ENCODE measurements at places on chromosomes 3 and 15.

DNA sequence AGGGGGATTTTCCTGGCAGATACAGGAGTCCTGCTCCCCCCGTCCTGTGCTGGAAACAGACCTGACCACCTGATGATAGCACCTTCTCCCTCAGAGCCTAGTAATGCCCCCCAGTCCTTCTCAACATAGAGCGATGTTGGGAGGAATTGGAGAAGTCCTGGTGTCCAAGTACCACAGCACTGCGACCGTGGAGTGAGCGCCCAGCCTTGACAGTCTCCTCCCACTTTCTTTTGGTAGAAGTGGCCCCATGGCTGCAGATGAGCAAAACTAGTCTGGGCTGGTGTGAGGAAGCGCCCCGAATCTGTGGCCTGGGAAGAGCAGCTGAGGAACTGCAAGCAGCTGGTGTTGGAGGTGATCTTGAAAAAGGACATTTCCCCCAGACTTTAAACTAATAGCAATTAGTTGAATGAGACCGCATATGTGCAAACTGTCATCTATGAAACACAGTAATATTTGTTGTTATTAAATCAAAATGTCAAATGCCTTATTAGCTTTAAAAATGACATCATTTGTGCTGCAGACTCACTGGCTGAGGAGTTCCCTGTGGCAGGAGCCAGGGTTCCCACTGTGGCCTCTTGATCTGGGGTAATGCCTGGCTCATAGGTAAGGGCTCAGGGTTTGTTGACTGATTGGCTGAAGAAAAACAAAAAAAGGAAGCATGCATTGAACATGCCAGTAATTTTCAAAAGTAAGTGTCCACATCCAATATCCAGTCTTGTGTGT is 121.8 kb downstream of the CACNA2D3 start:
- DNase-seq = no peak

- peak; percentile 77 for DNase-seq
These were observed 38.4 kb downstream of the PCOLCE2 start for GRCh38 chr3:142850395-142851023.

- DNase-seq = no peak
These were observed 25.9 kb downstream of the ADGRG7 start for GRCh38 chr3:100635273-100635701.

GRCh38 chr15:67862750-67863441 is 23.1 kb upstream of the RNU6-1 start:
- no peak for DNase-seq

DNA sequence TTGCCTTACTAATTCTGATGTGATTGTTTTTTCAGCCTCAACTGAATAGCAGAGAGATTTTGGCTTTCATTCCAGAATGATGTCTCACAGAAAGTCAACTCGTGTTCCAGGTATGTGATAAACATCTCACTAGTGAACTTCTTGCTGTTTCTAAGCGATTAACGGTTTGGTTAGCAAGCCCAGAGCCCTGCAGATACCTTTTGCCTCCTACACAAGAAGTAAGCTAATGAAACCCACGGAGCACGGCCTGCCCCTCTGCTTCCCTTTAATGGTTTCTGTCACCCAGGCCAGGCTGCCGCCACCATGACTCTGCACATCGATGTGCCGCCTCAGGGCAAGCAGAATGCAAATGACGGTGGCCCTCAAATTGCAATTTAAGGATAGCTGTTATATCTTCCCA is 155.9 kb upstream of the ICE2 start:
- DNase-seq = no peak

DNA sequence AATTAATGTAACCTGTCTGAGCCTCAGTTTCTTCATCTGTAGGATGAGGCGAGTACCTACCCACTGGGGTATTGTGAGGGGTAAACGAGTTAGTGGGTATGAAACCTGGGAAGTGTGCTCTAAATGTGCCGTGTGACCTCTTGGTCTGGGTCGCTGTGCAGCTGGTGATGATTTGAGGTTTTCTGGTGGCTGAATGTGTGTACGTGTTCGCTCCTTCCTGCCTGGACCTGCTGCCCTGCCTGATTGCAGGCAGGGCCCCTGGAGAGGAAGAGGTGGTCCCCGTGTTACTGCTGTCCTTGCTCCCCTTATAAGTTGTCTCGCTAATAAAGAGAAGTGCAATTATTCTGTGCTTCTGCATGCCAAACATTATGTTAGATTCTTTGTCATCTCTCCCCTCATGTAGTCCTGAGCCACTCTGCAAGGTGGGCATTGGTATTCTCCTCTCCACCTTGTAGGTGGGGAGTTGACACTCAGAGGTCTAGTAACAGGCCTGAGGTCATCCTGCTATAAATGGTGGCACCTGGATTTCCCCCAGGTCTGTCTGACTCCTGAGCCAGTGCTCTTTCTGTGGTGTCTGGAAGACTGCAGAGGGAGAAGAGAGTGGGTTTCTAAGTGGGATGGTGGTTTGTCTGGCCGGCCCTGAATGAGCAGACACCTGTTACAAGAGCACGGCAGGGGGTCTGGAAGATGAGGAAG is 15.7 kb downstream of the PDIA5 start:
- no peak for DNase-seq
